ENCODE measurements at places on chromosomes 7 and 10.

DNA sequence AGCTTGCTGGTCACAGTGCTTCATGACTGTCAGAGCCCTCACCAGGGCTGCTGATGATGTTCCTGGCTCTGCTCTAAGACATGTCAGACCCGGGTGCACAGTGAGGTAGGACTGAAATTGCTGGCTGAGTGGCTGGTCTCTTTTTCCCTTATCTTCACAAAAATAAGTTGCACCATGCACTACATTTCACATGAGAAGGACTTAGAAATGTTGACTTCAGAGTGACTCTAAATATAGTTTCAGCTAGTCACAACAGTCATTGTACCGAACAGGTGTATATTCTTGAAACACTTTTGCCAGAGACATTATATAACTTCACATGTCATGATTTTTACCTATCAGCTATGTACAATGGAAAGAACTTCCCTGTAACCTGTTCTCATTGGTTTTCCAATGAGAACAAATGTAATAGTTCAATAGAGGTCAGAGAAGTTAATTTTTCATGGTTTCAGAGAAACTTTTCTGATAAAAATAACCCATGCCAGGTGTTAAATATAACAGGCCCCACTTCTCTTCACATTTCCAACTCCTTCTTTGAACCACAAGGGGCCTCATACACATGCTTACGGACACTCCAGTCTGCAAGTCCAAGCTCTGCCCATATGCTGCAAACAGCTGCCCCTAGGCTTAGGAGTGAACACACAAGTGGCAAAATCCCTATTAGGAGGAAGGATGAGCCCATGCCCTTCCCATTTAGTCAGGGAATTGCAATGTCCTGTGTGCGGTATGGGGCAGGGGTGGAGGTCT, 115.6 kb downstream of the CDK6 start:
- H3K36me3 ChIP-seq = peaks cover 4% of the 10 kb centered on the region
- H3K4me1 ChIP-seq = peaks cover 12% of the 10 kb centered on the region
- DNase-seq = no peak
- H3K27me3 ChIP-seq = no peaks in the 10 kb centered on the region

DNA sequence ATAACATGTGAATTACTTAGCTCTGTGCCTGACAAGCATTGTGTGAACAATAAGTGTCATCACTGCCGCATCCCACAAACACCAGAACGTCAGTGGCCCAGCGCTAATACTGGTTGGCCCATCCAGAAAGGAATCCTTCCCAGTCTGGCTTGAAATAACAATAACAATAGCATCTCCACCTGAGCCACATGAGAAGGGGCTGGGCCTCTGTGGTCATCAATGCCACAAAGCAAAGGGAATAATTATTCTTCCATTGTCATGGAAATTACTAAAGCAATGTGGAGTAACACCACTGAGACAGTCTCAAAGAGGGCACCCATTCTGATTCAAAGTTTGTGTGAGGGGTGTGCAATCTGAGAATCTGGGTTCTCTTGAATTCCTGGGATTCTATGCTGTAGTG, 105.7 kb upstream of the INHBA start:
- no peaks in the 10 kb centered on the region for H3K4me1 ChIP-seq
- no peak overlapping the region for H3K27ac ChIP-seq
- H3K27me3 ChIP-seq = no peaks in the 10 kb centered on the region
- H3K36me3 ChIP-seq = no peaks in the 10 kb centered on the region
- H3K4me3 ChIP-seq = no peak overlapping the region

DNA sequence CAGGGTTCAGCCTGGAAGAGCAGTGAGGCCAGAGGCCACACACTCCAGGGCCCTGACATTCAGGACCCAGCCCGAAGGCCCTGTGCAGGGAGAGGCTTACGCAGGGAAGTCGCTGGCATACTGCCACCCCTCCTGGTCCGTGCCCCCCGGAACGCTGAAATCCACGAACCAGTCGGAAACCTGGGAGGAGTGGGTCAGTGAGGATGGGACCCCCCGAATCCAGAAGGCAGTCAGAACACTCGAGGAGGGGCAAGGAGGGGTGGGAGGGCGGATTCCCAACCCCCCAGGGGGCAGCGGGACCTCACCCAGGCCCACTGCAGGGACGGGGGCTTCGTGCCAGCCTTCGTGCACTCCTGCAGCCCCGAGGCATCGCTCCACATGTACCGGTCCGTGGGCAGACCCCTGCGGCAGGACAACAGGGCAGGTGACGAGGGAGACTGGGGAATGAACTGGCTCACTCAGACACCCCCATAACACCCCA, 13.5 kb downstream of the BHLHA15 start:
- no peak for DNase-seq
- H3K4me3 ChIP-seq = no peak overlapping the region
- no peak overlapping the region for H3K27ac ChIP-seq

DNA sequence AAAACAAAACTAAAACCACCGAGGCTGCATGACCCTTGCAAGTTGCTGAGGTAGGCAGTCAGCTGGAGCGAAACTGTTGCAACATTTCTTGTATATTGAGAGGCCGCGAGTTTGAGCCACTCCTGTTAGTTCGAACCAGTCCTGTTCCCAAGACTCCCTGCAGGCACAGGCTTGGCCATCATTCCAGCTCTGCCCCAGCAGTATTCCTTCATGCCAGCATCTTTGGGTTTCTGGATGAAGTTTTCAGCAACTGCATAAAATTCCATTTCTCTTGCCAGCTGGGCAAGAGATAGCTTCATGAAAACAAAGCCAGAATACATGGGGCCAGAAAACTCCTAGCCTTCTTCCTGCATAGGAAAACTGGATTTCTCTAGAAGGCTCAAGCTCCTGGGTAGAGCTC, 207.6 kb downstream of the FRMD4A start:
- no peak for DNase-seq
- H3K27ac ChIP-seq = no peak overlapping the region
- no peaks in the 10 kb centered on the region for H3K36me3 ChIP-seq
- no peaks in the 10 kb centered on the region for H3K27me3 ChIP-seq
- peaks cover 4% of the 10 kb centered on the region for H3K4me1 ChIP-seq
